ENCODE measurements at places on chromosomes 1 and 21. TPM values are rescaled to one million over a fixed set of nuclear protein-coding genes. Genes with fewer than 3 reads are reported as not detected.

The OPTC gene
- not detected for total RNA-seq

The SCAF4 gene
- total RNA-seq, result 110 TPM

The ANGPTL7 gene
- total RNA-seq, result not detected

The AMY1C gene
- not detected for total RNA-seq

The MPL gene
- not detected for total RNA-seq

The CROCC gene
- 66.2 TPM for total RNA-seq

The CFAP74 gene
- not detected for total RNA-seq

The CD5L gene
- total RNA-seq, result 0.17 TPM

The GUCA2B gene
- total RNA-seq, result not detected

The CA6 gene
- not detected for total RNA-seq

The RIIAD1 gene
- total RNA-seq, result not detected

The FAM163A gene
- not detected for total RNA-seq

The SLAMF9 gene
- total RNA-seq, result not detected

The NTMT2 gene
- total RNA-seq, result not detected

The HAO2 gene
- total RNA-seq, result not detected

The TAS1R1 gene
- not detected for total RNA-seq

The KCNJ10 gene
- not detected for total RNA-seq

The KRTAP21-1 gene
- not detected for total RNA-seq

The SH2D1B gene
- 0.15 TPM for total RNA-seq

The HSF2BP gene
- 0.83 TPM for total RNA-seq

The PTPN7 gene
- 16.0 TPM for total RNA-seq

The ARMH1 gene
- 11.4 TPM for total RNA-seq

The TSHB gene
- total RNA-seq, result not detected
